Fibroblast of villous mesenchyme (primary cell): ENCODE measurements at places on chromosomes 13 and 19.

GRCh38 chr19:34574704-34575103 lies 93.1 kb downstream of the WTIP start:
- DNase-seq, result no peak

- DNase-seq, result no peak
Observed at GRCh38 chr19:44050740-44051649, 841 bp upstream of the ZNF223 start.

DNA sequence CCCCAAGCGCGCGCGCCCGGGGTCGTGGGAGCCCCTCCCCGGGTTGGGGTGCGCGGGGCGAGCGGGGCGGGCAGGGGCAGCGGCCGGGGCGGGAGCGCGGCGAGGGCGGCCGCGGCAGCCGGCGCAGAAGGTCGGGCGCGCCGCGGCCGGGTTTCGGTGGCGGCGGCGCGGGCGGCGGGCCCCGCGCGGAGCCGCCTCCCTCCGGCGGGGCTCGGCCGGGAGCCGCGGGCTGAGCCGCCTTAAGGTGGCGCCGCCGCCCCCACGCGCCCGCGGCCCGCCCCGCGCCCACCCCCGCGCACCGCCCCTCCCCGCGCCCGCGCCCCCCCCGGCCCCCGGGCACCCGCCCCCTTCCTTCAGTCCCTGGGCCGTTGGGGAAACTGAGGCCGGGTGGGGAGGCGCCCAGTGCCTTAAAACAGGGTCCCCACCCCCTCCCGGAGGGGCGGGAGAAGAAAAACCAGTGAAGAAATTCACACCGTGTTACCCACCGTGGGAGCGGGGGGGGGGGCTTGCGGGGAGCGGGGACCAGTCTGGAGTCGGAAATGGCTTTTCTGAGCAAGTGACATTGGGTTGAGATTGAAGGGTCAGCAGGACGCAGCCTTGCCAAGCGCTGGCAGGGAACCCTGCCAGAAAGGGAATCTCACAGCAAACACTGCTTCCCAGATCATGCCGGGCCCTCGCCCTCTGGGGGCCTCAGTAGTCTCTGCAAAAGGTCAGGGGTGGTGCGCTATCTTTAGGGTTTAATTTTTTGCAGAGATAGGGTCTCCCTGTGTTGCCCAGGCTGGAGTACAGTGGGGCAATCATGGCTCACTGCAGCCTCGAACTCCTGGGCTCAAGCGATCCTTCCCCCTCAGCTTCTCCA lies at the start of gene TLE2:
Gene TLE2 (minus strand): TSS at position 216 of the 859 bp plus-strand sequence. CDS start 376 bp downstream, outside the sequence.
- no peak for DNase-seq

- no peak for DNase-seq
Observed at GRCh38 chr13:59706101-59706976, 457.4 kb downstream of the DIAPH3 start.
